ENCODE measurements at places on chromosomes 12 and 14.
A peak's percentile ranks its signal among the peaks of the same experiment; 100 is the strongest.

- DNase-seq, result no peak
Measured at GRCh38 chr14:45242706-45243105, 10.3 kb downstream of the MIS18BP1 start.

- no peak for DNase-seq
Measured at GRCh38 chr12:77918046-77918445, 87.4 kb downstream of the NAV3 start.

- no peak for DNase-seq
Measured at GRCh38 chr14:52076334-52076733, 7.5 kb upstream of the NID2 start.

DNA sequence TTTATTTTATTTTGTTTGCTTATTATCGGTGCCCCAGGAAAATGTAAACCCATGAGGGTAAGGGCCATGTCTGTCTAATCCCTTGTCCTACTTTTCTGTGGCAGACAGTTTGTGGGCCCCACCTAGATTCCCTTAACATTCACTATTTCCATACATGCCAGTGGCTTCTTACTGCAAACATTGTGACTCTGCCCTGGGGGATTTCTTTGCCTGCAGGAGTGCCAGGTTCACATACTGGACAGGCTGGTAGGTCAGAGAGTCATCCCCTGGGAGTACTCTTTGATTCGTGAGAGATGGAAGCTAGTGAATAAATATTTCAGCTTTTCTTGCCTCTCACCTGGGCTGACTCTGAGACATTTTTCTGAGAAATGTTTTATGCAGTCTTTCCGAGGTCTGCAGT is 122.8 kb upstream of the TBX5 start:
- DNase-seq, result no peak

DNA sequence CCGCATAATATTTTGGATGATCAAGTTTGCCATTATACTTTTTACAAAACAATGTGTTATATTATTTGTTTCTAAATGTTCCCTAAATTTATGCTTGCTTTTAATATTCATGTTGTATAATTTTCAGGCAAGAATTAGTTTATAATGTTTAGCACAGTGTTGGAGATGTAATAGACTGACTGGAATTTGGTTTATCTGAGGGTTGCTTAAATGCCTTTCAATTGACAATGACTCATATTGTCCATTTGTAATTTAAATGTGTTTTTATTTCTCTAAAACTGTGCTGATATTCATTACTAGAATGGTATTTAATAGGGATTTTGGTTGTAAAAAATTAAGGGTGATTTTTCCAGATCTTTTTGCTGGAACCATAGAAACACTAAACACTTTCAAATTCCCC is 788.4 kb downstream of the SLC6A15 start:
- DNase-seq, result no peak

- DNase-seq, result no peak
Measured at GRCh38 chr14:77645520-77646230, 29.2 kb upstream of the SPTLC2 start.

DNA sequence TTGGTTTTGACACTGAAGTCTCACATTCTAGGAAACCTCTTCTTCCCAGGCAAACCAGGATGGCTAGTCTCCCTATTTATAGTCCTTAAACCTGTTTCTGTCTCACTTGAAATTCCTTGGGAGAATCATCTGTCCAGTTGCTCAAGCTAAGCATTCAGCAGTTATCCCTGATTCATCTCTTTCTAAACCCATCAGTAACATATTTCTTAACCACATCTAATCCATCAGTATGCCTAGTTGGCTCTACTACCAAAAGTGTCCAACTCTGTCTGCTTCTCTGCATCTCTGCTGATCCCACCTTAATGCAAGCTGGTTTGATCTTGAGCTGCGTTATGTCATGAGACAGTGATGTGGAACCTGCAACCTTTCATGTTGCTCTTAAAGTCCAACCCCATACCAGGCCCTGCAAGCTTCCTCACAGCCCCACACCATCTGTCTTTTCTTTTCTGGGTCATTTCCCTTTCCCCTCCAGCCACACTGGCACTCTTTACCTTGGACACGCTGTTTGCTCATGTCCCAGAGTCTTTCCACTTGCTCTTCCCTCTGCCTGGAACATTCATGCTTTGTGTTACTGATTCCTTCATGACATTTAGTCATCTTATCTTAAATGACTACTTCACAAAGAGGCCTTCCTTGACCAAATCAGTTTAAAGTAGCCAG is 380.8 kb upstream of the RGS6 start:
- DNase-seq, result peak; percentile 93

DNA sequence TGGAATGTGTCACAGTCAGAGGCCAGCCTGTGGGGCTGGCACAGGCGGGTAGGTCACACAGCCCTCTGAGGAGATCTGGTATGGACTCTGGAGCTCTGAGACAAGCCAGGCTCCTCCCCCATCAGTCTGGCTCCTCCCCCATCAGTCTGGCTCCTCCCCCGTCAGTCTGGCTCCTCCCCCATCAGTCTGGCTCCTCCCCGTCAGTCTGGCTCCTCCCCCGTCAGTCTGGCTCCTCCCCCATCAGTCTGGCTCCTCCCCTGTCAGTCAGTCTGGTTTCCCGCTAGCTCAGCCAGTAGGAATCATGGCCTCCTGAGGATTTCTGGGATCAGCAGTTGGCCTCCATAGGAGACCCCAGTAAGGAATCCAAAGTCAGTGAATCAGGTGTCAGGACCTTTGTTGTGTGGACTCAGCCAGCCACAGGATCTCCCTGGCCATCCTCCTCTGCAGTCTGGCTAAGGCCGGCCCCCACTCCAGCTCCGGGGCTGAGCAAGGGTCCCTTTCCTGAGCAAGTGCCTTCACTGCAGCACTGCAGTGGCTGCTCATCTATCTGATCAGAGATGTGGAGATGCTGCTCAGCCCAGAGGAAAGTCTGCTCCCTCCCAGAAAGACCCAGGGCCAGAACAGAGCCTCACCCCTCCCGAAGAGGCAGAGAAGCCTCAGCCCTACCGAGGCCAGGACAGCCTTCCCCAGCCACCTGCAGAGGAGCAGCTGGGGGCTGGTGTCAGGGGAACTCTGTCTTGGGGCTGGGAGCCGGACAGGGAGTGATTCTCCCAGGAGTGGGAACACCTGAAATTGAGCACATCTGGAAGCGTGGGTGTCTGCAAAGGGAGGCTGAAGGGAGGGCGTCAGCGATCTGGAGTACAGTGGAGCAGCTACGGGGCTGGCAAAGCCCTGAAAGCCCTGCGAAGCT is 35.7 kb downstream of the IQSEC3 start:
- no peak for DNase-seq

- no peak for DNase-seq
Measured at GRCh38 chr12:6724409-6724797, 557 bp downstream of the COPS7A start.

DNA sequence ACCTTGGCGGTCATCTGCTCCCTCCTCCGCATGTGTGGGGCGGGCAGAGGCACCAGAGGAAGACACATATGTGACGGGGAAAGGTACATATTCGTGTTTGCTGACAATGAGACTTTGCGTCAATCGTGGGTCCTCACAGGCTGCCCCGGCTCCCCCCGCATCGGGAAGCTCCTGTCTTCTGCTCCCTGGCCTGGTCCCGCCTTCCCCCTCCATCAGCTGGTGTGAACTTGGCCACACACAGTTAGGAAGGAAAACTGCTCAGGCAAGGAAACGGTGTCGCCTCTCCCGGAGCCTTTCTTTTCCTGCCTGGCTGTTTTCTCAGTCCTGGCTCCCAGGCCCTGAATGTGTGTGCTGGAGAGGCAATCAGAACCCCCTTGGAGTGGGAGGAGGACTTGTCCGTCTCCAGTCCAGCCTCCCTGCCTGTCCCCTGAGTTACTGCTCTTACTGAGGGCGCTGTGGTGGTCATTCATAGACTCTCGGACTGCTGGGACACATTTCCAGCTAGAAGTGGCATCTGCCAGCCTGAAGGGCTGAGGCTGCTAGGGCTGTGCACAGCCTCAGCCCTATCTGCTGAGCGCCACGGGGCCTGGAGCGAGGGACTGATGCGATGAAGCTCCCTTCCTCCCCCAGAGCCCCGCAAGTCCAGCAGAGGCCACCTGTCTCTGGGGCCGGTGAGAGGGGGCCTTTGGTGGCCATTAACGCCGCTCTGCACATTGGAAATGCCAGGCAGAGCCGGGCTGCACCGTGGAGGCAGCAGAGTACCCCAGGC is 44.2 kb upstream of the TSPAN9 start:
- no peak for DNase-seq

DNA sequence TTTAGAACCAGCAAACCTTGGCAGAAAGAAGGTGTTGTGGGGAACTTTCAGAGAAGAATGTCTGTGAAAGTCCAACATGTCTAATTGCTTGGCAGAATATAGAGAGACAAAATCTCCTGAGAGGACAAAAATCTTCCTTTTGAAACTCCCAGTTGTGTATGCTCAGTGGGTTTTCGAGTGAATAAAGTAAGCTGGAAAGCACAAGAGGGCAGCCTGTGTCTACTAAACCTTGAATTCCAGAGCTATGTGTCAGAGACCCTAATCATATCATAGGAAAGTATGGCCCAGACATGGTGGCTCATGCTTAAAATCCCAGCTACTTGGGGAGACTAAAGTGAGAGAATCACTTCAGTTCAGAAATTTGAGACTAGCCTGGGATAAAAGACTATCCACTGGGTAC is 661.2 kb downstream of the SLC16A7 start:
- DNase-seq, result peak; percentile 66

DNA sequence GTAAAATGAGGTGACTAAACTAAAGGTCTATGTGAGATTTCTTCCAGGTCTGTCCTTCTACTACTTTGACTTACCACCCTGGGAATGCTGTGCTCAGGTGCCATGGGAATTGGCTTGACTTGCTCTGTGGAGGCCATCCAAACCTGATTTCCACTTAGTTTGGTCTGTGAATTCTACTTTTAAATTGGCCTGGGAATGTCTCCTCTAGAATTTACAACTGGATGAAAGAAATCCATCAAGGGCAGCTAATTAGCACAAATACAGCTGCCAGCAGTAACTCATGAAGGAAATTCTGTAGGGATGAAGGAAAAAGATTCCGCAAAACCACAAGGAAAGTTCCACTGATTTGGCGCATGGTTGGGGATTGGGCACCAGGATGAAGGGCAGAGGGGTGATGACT is 31.7 kb upstream of the FRMD6 start:
- no peak for DNase-seq

DNA sequence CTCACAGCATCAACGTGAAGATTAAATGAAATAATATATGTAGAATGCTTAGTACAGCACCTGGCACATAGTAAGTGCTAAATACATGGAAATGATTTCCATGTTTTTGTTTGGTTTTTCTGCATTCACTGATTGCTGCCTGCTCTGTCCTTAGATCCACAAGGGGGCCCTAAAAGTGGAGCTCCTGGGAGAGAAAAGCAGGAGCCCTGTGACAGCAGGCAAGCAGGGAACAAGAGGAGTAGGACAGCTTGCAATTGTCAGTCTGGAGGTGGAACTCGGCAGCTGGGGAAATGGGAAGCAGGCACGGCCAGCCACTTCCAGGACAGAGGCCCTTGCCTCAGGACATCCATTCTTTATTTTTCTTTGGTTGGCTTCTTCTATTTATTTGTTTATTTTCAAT is 292.9 kb downstream of the BMP4 start:
- peak; percentile 43 for DNase-seq

GRCh38 chr12:20567413-20567812 is 127.7 kb upstream of the SLCO1C1 start:
- no peak for DNase-seq

DNA sequence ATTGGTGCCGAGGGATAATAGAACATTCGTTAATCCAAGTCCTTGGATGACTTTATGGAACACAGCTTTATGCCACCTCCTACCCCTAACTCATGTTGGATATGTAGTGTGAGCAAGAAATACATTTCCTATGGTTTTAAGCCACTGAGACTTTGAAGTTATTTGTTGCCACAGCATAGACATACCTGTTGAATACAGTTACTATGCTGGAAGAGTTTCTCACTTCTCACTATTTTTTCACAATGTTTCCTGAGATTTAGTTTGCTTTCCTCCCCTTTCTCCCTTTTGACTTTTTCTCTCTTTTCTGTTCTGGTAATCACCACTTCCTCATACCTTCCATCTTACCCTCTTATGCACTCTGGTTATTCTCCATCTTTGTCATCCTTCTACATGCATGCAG is 7.5 kb upstream of the CLEC4E start:
- DNase-seq, result no peak

DNA sequence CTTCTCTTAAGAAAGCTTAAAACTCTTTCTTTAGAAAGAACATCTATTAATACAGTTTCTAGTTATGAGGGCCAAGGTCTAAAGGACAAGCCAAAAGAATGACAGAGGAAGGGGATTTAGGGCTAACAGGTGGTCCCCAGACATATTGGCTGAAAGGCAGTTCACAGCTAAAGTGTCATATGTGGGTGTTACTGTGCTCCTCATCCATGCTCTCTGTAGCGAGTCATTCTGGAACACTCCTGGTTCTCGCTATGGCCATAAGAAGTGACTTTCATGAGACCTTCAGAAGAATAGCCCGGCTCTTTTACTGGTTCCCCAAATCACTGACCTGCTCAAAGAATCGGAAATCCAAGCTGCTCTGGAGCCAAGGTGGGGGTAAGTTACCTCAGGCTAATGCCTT is 55.0 kb downstream of the TBK1 start:
- DNase-seq, result no peak

- no peak for DNase-seq
Measured at GRCh38 chr14:34971801-34972200, 11.0 kb upstream of the SRP54 start.

DNA sequence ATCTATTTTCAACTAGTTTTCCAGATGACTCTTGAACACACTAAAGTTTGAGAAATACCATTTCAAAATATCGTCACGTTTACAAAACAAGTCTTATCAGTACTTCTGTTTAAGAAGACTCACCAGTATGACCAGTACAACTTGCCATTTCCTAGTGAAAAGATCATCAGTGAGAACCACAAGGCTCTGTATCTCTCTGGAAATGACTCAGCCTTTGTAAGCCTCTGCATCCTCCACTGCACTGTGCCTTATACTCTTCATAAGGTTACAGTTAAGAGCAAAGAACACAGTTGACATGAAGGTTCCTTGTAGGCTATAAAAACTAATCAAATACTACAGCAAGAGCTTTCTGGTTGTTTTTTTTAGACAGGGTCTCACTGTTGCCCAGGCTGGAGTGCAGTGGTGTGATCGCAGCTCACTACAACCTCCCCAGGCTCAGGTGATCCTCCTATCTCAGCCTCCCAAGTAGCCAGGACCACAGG is 5.7 kb upstream of the VTI1B start:
- peak; percentile 97 for DNase-seq

GRCh38 chr12:114254998-114255397 is 150.9 kb downstream of the TBX5 start:
- DNase-seq, result no peak

DNA sequence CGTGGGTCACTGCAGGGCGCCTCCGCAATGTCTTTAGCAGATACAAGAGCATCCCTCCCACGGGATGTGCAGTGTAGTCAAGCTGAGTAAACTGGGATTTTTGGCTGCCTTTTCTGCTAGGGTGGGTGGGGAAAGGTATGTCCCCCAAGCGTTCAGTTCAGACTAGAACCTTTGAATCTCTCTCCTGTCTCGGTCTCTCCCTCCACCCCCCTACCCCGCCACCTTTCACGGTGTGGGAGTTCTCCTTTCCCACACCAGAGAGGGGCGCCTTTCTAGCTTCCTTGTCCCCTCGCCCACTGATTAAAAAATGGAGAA is 525 bp upstream of the FAR2 start:
- DNase-seq, result no peak
